Ovary (tissue), 10 donors: ENCODE measurements at places on chromosomes 6 and 20. TPM values are rescaled to one million over a fixed set of nuclear protein-coding genes. Genes with fewer than 3 reads are reported as not detected.
A peak's percentile ranks its signal among the peaks of the same experiment; 100 is the strongest.

GABBR1 gene
- total RNA-seq: 23.0 TPM

GUCA1A gene
- total RNA-seq: not detected

HLA-DQA1 gene
- 0.72 TPM for total RNA-seq

TGIF2 gene
- total RNA-seq: 26.0 TPM

CAP2 gene
- total RNA-seq: 9.0 TPM

- no peak for DNase-seq
- H3K36me3 ChIP-seq: no peaks in the 10 kb centered on the region
- no peak overlapping the region for H3K4me3 ChIP-seq
Measured at GRCh38 chr6:135301304-135301703, 120.2 kb downstream of the MYB start.

DNA sequence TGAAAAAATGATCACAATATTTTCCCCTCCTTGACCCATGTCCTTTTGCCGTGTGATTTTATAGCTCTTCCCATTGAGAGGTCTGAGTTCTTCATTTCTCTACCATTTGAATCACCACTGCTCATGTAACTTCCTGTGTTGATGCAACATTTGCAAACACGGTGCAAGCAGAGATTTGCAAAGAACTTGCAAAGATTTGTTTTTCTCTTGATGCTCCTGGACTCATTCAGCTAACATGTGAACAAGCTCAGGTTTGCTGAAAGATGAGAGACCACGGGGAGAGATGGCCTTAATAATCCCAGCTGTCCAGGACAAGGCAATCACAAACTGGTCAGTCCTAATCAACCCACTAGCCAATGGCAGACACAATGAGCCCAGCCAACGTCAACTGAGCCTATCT lies 8.6 kb downstream of the VNN2 start:
- H3K4me3 ChIP-seq: no peak overlapping the region
- no peak overlapping the region for H3K27ac ChIP-seq
- no peaks in the 10 kb centered on the region for H3K27me3 ChIP-seq
- no peak for DNase-seq
- H3K4me1 ChIP-seq: no peaks in the 10 kb centered on the region

GRCh38 chr20:48342822-48343513 lies 484.8 kb downstream of the PREX1 start:
- no peaks in the 10 kb centered on the region for H3K27me3 ChIP-seq
- no peaks in the 10 kb centered on the region for H3K4me1 ChIP-seq
- no peak overlapping the region for H3K27ac ChIP-seq
- no peak overlapping the region for H3K4me3 ChIP-seq
- no peaks in the 10 kb centered on the region for H3K36me3 ChIP-seq
- no peak for DNase-seq

GRCh38 chr6:10313799-10314162 lies 101.1 kb downstream of the TFAP2A start:
- no peak overlapping the region for H3K27ac ChIP-seq
- no peaks in the 10 kb centered on the region for H3K36me3 ChIP-seq
- no peaks in the 10 kb centered on the region for H3K4me1 ChIP-seq
- no peak for DNase-seq

DNA sequence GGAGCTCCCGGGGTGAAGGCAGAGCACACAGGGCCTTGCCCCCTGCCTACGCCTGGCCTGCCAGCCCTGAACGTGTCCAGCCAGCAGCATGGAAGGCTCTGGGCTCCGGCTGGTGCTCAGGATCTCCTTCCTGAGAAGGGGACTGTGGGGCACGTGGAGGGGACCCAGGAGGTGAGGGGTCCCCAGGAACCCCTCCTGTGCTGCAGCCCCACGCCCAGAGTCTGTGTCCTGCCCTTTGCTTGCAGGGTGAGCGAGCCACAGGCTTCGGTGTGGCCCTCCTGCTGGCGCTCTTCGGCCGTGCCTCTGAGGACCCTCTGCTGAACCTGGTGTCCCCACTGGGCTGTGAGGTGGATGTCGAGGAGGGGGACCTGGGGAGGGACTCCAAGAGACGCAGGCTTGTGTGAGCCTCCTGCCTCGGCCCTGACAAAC lies 22.3 kb downstream of the NPEPL1 start:
- H3K27me3 ChIP-seq: no peaks in the 10 kb centered on the region
- H3K36me3 ChIP-seq: no peaks in the 10 kb centered on the region
- peak; percentile 33 for DNase-seq
- H3K27ac ChIP-seq: no peak overlapping the region

DNA sequence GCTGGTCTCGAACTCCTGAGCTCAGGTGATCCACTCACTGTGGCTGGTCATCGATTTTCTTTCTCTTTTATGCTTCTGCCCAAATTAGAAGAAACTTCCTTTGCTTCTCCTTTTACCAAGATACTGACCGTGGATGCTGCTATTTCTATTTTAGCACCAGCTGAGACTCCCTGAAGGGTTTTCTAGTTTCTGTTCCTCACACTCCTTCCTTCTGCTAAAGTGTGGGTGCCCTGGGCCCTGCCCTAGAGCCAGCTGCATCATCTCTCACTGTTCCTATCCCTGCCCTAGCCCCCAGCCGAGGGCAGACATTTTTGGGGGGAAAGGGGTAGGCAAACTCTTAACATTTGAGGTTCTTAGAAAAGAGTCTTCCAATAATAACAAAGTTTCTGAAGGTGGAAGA lies 6.3 kb downstream of the SMOC2 start:
- DNase-seq: no peak
- no peaks in the 10 kb centered on the region for H3K27me3 ChIP-seq
- H3K4me3 ChIP-seq: no peak overlapping the region
- H3K27ac ChIP-seq: no peak overlapping the region

DNA sequence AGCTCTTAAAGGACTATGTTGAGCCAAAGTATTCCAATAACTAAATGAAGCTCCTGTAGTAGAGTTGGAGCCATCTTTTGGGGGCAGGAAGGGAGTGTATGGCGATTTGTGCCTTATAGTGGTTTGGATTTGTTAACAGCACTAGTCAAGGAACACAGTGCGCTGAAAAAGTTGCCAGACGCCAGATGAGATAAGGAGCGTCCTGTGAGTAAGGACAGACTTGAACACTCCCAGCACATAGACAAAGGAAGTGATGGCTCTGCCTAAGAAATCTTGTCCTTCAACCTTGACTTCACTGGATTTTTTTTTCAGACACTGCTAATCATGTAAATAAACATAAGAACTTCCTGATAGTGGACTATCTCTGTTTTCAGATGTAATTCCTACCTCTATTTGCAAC lies 136.9 kb downstream of the TRMT11 start:
- H3K4me3 ChIP-seq: no peak overlapping the region
- no peak overlapping the region for H3K27ac ChIP-seq
- no peak for DNase-seq
- H3K4me1 ChIP-seq: no peaks in the 10 kb centered on the region

DNA sequence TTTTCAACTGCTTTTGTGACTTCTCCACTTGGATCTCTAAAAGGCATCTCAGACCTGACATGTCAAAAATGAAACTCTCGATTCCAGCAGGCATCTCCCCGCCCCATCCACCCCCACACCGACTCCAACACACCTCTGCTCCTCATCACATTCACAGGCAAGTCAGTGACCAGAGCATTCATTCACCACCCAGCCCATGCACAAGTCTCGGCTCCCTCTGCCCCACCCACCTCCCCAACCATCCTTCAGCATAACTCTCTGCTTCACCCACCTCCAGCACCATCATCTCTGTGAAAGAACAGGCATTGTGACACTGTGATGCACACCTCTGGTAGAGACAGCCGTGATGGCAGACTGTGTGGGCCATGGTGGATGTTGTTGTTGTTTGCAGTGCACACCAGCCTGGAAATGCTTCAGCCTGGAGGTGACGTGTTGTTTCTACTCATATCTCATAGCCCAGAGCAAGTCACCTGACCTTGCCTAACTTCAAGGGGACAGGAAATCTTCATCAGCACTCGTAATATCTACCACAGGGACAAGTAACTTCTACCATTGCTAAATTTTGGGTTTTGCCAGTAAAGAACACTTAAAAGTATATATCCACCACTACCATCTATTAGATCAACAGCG lies 56.5 kb downstream of the ANKRD60 start:
- H3K27ac ChIP-seq: no peak overlapping the region
- H3K36me3 ChIP-seq: no peaks in the 10 kb centered on the region
- no peak for DNase-seq
- H3K4me3 ChIP-seq: no peak overlapping the region
- no peaks in the 10 kb centered on the region for H3K27me3 ChIP-seq
- H3K4me1 ChIP-seq: peaks cover 5% of the 10 kb centered on the region

DNA sequence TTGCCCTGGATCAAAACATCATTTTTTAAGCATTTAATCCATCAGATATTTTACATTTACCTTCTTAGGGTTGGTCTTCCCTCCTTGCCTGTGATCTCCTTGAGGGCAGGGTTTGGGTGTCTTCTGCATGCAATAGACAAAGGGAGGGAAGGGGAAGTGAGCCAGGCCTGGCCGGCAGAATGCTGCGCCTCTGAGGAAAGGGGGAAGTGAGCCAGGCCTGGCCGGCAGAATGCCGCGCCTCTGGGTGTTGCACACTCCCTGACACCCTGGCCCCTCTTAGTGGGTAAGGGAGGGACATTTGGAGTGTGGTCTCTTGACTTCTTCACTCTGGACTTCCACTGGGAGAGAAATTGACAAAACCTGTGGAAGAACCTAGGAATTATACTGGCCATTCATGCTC lies 12.4 kb downstream of the PSMF1 start:
- H3K4me1 ChIP-seq: no peaks in the 10 kb centered on the region
- H3K4me3 ChIP-seq: no peak overlapping the region
- no peak for DNase-seq
- no peak overlapping the region for H3K27ac ChIP-seq

GRCh38 chr6:168227840-168228239 lies 91.7 kb downstream of the DACT2 start:
- H3K36me3 ChIP-seq: no peaks in the 10 kb centered on the region
- H3K27ac ChIP-seq: no peak overlapping the region
- H3K4me1 ChIP-seq: no peaks in the 10 kb centered on the region
- no peaks in the 10 kb centered on the region for H3K27me3 ChIP-seq

GRCh38 chr6:11179419-11180202 lies 52.9 kb downstream of the NEDD9 start:
- H3K36me3 ChIP-seq: no peaks in the 10 kb centered on the region
- no peak for DNase-seq
- no peak overlapping the region for H3K27ac ChIP-seq
- H3K4me1 ChIP-seq: no peaks in the 10 kb centered on the region

GRCh38 chr6:56899311-56899710 lies 55.6 kb upstream of the BEND6 start:
- no peak overlapping the region for H3K4me3 ChIP-seq
- H3K27ac ChIP-seq: no peak overlapping the region
- no peaks in the 10 kb centered on the region for H3K27me3 ChIP-seq
- no peak for DNase-seq

GRCh38 chr20:4350096-4350495 lies 334.7 kb upstream of the RNF24 start:
- no peak for DNase-seq
- H3K4me3 ChIP-seq: no peak overlapping the region
- H3K27ac ChIP-seq: no peak overlapping the region
- no peaks in the 10 kb centered on the region for H3K27me3 ChIP-seq
- no peaks in the 10 kb centered on the region for H3K36me3 ChIP-seq

DNA sequence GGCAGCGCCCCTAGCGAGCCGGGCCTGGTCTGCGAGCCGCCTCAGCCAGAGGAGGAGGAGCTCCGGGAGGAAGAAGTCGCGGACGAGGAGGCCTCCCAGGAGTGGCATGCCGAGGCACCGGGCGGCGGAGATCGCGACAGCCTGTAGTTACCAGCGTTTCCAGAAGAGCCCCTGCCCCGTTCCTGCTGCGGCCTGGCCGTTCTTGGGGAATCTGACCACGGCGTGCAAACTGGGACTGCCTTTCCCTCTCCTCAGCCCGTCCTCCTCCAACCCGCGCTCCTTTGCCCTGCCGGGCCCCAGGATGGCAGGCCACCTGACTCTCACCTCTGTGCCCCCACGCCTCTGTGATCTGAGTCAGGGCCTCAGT lies 802 bp downstream of the HDGFL1 start:
- no peaks in the 10 kb centered on the region for H3K4me1 ChIP-seq
- no peaks in the 10 kb centered on the region for H3K36me3 ChIP-seq
- DNase-seq: peak; percentile 16
- no peak overlapping the region for H3K27ac ChIP-seq

GRCh38 chr20:46058599-46059281 lies 29.7 kb downstream of the SLC12A5 start:
- H3K4me3 ChIP-seq: no peak overlapping the region
- H3K4me1 ChIP-seq: peaks cover 5% of the 10 kb centered on the region
- no peaks in the 10 kb centered on the region for H3K36me3 ChIP-seq
- DNase-seq: no peak
- H3K27me3 ChIP-seq: no peaks in the 10 kb centered on the region

DNA sequence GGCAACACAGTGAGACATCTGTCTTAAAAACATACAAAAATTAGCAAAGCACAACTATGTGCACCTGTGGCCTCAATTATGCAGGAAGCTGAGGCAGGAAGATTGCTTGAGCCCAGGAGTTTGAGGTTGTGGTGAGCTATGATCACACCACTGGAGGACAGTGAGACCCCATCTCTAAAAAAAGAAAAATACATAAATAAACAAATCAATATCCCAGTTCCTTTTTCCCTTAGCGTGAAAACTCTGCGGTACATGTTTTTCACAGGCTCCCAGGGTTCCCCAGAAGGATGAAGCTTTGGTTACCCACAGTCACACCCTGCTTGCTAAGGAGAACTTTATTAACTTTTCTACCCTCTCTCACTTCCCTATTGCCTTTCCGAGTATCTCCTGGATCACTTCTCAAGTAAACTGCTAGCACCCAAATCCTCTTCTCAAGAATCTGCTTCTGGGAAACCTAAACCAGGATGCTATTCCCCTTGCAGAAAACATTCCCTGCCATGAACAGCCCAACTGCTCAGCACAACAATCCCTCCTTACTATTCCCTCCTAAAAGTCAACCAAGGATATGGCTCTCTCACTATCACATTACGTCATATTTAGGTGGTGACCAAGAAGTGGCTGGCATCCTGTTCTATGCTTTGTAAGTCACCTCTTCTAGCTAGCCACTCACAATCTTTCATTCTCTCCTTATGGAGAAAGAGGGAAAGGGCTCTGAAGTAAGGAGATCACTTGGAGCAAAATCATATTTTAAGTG lies 122.4 kb downstream of the IPCEF1 start:
- H3K36me3 ChIP-seq: no peaks in the 10 kb centered on the region
- no peak for DNase-seq
- no peak overlapping the region for H3K27ac ChIP-seq
- no peaks in the 10 kb centered on the region for H3K4me1 ChIP-seq

- no peak overlapping the region for H3K4me3 ChIP-seq
- H3K36me3 ChIP-seq: no peaks in the 10 kb centered on the region
- H3K4me1 ChIP-seq: no peaks in the 10 kb centered on the region
- no peak overlapping the region for H3K27ac ChIP-seq
- no peaks in the 10 kb centered on the region for H3K27me3 ChIP-seq
Measured at GRCh38 chr6:140641412-140641811, 1267.0 kb upstream of the CITED2 start.

- no peak overlapping the region for H3K4me3 ChIP-seq
- peaks cover 12% of the 10 kb centered on the region for H3K4me1 ChIP-seq
- H3K36me3 ChIP-seq: no peaks in the 10 kb centered on the region
- H3K27ac ChIP-seq: no peak overlapping the region
- H3K27me3 ChIP-seq: no peaks in the 10 kb centered on the region
Measured at GRCh38 chr20:11907621-11908020, 10.1 kb upstream of the BTBD3 start.

- no peak overlapping the region for H3K4me3 ChIP-seq
- no peaks in the 10 kb centered on the region for H3K27me3 ChIP-seq
- no peak for DNase-seq
Measured at GRCh38 chr20:52279706-52280105, 88.1 kb upstream of the ZFP64 start.
